Activated naive CD4-positive, alpha-beta T cell (primary cell): ENCODE measurements at places on chromosomes 7 and 10.

- DNase-seq, result no peak
Observed at GRCh38 chr10:48452879-48453412, 146.5 kb downstream of the MAPK8 start.

DNA sequence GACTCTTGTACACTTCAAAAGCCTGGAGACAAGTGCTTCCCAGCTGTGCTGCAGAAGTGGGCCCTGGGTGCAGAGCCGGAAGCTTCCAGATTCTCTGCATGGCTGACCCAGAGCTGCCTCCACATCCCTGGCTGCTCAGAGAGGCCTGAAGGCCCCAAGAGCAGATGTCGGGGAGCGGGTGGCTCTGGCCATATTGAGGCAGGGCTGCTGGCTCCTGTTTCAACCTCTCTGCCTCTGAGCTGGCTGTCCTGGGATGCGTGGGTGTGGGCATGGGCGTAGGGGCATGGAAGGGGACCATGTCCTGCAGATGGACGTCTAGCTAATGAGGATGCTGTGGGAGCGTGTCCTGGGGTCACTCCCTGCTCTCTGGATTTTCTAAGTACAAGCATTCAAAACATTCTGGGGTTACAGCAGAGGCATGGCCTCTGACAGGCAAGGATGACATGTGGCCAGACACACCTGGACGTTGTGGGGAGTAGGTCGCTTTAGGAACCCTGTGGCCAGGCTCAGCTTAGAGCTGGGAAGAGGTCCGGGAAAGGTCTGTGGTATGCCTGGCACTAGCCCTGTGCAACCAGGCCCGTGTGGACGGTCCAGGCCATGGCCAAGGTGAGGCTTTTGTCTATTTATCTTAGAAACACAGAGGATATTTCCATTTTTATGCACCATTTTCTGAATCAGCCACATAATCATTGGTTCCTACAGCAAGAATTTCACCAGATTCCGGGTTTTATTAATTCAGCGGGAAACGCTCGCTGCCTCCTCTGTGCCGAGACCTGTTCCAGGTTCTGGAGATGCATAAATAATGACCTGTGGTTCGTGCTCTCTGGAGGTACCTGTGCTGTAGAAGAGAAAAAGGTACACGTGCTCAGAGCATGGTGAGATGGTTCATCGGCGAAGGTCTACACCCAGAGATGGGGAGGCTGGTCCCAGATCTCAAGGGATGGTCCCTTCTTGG lies 361.1 kb downstream of the GLRX3 start:
- DNase-seq, result no peak

- DNase-seq, result no peak
Observed at GRCh38 chr7:6628045-6628444, 9.1 kb upstream of the ZNF316 start.

GRCh38 chr10:100705139-100705538 lies 40.2 kb upstream of the PAX2 start:
- DNase-seq, result no peak

- no peak for DNase-seq
Observed at GRCh38 chr10:132497861-132498561, 39.6 kb upstream of the INPP5A start.

DNA sequence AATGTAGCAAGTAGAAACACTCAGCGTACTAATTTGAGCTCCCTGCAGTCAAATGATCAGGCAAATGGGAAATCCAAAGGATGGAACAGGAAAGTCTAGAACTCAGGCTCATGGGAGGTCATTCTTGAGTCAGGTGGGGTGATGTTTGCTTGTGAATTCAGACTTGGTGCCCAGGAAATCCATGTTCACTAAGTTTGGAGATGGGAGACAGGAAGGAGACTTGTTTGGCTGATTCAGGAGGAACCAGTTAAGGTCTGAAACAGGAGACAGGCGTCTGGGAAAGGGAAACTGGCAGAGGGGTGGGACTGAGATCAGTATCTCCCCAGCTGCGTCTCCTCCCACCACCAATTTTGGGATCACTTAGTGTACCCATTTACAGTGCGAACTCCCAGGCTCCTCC lies 38.4 kb upstream of the ZNF438 start:
- DNase-seq, result no peak

DNA sequence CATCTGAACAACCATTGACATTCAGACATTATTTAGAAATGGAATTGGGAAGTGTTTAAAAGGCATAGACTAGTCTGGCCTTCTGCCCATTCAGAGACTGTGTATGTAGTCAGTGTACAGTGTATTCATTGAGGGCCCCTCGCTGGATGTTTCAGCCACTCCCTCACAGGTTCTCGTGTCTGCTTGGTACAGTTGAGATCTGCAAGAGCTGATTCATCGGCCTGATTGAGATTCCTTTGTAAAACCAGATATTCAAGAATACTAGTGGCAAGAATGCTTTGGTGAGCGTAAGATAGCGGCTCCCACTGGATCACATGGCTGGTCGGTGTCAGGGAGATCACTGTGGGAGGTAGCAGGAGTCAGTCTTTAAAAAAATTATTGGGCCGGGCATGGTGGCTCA lies 119.5 kb downstream of the TCF7L2 start:
- no peak for DNase-seq

GRCh38 chr7:630111-630511 lies 96.4 kb upstream of the DNAAF5 start:
- no peak for DNase-seq

- DNase-seq, result no peak
Observed at GRCh38 chr10:33026422-33026821, 68.4 kb upstream of the ITGB1 start.
